ENCODE measurements at places on chromosomes 11 and 22. TPM values are rescaled to one million over a fixed set of nuclear protein-coding genes. Genes with fewer than 3 reads are reported as not detected.

Gene C11orf87
- not detected for total RNA-seq

Gene OR6A2
- total RNA-seq: not detected

Gene GAS2
- total RNA-seq: 0.22 TPM

Gene NAALAD2
- not detected for total RNA-seq

Gene MS4A3
- not detected for total RNA-seq

Gene DLG2
- total RNA-seq: 0.67 TPM
